ENCODE measurements at places on chromosomes 11 and 22.
A peak's percentile ranks its signal among the peaks of the same experiment; 100 is the strongest.

DNA sequence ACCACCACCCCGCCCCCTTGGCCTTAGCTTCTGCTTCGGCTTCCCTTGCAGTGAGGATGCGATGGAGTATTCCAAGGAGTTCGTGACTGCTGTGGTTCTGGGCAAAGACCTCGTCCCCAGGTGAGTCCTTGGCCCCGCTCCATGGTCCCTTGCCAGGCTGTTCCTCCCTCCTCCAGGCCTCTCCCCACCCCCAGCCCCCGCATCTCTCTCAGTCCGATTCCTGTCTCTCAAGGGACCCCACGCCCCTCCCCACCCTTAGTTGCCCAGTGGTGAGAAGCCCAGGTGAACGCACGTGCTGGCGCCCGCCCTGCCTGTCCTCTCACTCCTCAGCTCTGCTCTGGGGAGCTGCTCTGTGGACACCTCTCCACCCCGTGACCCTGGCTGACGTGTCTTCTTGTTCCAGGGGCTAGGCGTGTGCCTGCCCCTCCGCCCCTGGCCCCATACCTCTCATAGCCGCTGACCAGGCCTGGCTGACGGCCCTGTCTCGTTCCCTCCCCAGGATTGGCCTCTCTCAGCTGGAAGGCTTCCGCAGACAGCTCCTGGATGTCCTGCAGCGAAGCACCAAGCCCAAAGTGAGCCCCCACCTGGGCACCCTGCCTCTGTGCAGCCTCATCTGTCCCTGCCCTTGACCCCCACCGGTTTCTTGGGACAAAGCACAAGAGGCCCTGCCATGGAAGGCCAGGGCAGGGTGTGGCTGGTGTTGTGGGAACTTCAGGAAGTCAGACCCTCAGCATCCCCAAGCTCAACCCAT lies 14.6 kb upstream of the MYRF start:
- no peaks in the 10 kb centered on the region for H3K36me3 ChIP-seq
- peaks cover 5% of the 10 kb centered on the region for H3K4me1 ChIP-seq
- no peak overlapping the region for H3K27ac ChIP-seq
- no peak for DNase-seq
- no peak overlapping the region for H3K4me3 ChIP-seq

DNA sequence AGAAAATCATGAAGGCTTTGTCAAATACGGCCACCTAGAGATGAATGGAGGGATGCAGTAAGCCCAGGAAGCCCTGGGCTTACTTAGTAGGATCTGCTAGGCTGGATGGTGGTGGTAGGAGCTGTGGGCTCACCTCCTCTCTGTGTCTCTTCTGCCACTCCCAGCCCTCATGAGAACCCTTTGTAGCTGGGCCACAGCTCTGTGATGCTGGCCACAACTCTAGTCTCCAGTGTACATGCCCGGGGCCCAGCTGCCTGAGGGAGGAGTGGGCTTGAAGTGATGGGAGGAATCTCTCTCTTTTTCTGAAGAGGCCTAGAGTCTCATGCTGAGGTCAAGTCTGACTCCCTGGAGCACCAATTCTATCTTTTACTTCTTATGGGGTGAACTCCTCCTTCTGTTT lies 32.4 kb upstream of the SYT13 start:
- H3K27me3 ChIP-seq, result no peaks in the 10 kb centered on the region
- H3K36me3 ChIP-seq, result no peaks in the 10 kb centered on the region
- peaks cover 22% of the 10 kb centered on the region for H3K4me1 ChIP-seq
- H3K4me3 ChIP-seq, result no peak overlapping the region
- no peak overlapping the region for H3K27ac ChIP-seq

GRCh38 chr11:93543292-93543977 lies at the start of gene SMCO4:
Gene SMCO4 (minus strand): TSS chr11:93543391. CDS start chr11:93479189, 64,202 bp downstream.
- H3K4me3 ChIP-seq, result peak within 1 kb of the TSS; percentile 89
- no peaks in the 10 kb centered on the region for H3K36me3 ChIP-seq
- no peak for DNase-seq
- H3K4me1 ChIP-seq, result peaks cover 33% of the 10 kb centered on the region

- H3K36me3 ChIP-seq, result no peaks in the 10 kb centered on the region
- no peaks in the 10 kb centered on the region for H3K27me3 ChIP-seq
- no peak overlapping the region for H3K4me3 ChIP-seq
- no peak overlapping the region for H3K27ac ChIP-seq
Observed at GRCh38 chr11:70644343-70645060, 246.2 kb downstream of the CTTN start.

GRCh38 chr11:1641096-1641495 lies 11.5 kb downstream of the KRTAP5-5 start:
- no peaks in the 10 kb centered on the region for H3K36me3 ChIP-seq
- no peak overlapping the region for H3K27ac ChIP-seq
- H3K4me1 ChIP-seq, result no peaks in the 10 kb centered on the region
- no peak for DNase-seq
- H3K27me3 ChIP-seq, result no peaks in the 10 kb centered on the region

GRCh38 chr11:73710964-73711363 lies 49.9 kb downstream of the RAB6A start:
- DNase-seq, result no peak
- no peaks in the 10 kb centered on the region for H3K27me3 ChIP-seq
- H3K4me1 ChIP-seq, result no peaks in the 10 kb centered on the region
- H3K36me3 ChIP-seq, result peaks cover 18% of the 10 kb centered on the region
- H3K4me3 ChIP-seq, result no peak overlapping the region

- no peaks in the 10 kb centered on the region for H3K27me3 ChIP-seq
- H3K36me3 ChIP-seq, result no peaks in the 10 kb centered on the region
- no peak overlapping the region for H3K27ac ChIP-seq
- H3K4me3 ChIP-seq, result no peak overlapping the region
- no peaks in the 10 kb centered on the region for H3K4me1 ChIP-seq
Observed at GRCh38 chr11:128553662-128554362, 33.5 kb downstream of the ETS1 start.

DNA sequence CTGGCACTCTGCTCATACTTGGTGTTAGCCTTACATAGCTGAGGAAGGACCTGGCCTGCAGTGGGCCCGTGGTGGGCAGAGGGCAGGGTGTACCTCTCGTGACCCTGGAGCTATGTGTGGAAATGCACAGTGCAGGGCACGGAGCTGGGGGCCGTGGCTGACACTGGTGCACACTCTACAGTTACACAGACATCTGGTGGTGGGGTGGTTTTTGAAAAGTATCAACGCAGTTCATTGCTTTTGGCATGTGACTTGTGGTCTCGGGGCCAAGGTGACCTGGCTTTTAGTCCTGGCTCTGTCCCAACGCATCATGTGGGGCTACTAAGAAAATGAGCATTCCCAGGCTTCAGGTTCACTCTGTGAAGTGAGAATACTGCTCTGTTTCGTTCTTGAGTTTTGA lies 553.6 kb downstream of the NTM start:
- H3K27ac ChIP-seq, result no peak overlapping the region
- no peaks in the 10 kb centered on the region for H3K4me1 ChIP-seq
- H3K36me3 ChIP-seq, result no peaks in the 10 kb centered on the region
- H3K27me3 ChIP-seq, result no peaks in the 10 kb centered on the region

DNA sequence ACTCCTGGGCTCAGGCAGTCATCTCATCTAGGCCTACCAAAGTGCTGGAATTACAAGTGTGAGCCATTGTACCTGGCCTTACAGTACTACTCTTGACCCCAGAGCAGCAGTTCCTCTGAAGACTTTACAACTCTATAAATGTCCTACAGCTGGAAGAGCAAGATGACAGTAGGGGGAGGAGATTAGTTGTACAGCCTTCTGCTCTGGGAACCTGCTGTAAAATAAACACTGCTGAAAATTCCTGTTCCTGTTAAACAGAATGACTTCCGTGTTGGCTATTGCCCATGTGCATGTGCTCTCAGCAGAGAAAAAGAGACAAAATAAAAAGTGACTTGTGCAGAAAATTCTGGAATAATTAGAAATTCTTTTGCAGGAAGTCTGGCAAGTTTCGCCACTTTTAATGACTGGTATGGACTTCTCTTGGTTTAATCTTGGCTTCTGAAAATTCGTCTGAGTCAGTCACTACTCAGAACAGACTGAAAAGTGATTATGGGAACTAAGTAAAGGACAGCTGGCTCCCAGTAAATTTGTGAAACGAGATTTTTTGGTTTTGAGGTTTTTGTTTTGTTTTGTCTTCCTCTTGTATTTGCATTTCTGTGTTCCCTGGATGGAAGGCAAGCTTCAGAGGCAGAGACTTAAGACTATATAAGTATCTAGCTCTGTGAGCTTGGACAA lies 955.7 kb downstream of the DLG2 start:
- no peak for DNase-seq
- no peaks in the 10 kb centered on the region for H3K27me3 ChIP-seq
- H3K4me1 ChIP-seq, result no peaks in the 10 kb centered on the region
- no peaks in the 10 kb centered on the region for H3K36me3 ChIP-seq
- H3K27ac ChIP-seq, result no peak overlapping the region

- no peaks in the 10 kb centered on the region for H3K36me3 ChIP-seq
- no peak overlapping the region for H3K4me3 ChIP-seq
- DNase-seq, result no peak
Observed at GRCh38 chr11:19607656-19608360, 104.8 kb upstream of the NAV2 start.

- no peak overlapping the region for H3K27ac ChIP-seq
- H3K27me3 ChIP-seq, result no peaks in the 10 kb centered on the region
- no peaks in the 10 kb centered on the region for H3K36me3 ChIP-seq
- H3K4me3 ChIP-seq, result no peak overlapping the region
- no peak for DNase-seq
Observed at GRCh38 chr22:22058633-22059290, 76.2 kb upstream of the TOP3B start.

DNA sequence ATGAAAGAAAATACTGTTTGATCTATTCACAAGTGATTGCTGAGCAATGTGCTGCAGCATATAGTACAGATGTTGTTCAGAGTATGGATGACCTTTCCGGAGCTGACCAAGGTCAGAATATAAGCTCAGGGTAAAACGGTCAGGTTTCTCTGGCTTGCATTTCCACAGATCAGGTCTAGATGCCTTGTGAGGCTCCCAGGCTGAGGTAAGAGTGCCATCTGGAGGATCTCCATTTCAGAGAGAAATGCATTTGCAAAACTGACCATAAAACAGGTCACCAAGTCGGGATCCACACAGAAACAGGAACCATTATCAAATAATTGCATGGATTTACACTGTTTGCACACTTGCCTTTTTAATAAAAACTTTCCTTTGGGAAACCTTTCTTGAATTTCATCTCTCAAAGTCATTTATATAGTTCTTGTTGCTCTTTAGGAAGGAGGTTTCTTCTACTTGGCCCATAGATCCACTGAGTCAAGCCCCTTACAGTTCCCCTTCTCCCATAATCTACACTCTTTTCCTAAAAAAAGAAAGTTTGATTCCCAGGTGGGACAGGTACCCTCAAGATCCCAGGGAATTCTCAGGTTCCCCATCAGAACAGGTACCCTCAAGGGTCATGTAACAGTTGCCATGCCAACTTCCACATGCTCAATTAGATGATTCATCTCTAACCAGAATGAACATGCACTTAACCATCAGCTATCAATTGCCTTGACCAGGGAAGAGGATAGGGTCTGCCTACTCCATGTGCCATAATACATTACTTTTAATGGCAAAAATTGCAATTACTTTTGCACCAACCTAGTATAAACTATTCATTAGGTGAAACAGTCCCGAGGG lies 25.0 kb upstream of the TMPRSS5 start:
- no peaks in the 10 kb centered on the region for H3K27me3 ChIP-seq
- DNase-seq, result no peak
- H3K36me3 ChIP-seq, result no peaks in the 10 kb centered on the region
- no peak overlapping the region for H3K4me3 ChIP-seq
- no peak overlapping the region for H3K27ac ChIP-seq

DNA sequence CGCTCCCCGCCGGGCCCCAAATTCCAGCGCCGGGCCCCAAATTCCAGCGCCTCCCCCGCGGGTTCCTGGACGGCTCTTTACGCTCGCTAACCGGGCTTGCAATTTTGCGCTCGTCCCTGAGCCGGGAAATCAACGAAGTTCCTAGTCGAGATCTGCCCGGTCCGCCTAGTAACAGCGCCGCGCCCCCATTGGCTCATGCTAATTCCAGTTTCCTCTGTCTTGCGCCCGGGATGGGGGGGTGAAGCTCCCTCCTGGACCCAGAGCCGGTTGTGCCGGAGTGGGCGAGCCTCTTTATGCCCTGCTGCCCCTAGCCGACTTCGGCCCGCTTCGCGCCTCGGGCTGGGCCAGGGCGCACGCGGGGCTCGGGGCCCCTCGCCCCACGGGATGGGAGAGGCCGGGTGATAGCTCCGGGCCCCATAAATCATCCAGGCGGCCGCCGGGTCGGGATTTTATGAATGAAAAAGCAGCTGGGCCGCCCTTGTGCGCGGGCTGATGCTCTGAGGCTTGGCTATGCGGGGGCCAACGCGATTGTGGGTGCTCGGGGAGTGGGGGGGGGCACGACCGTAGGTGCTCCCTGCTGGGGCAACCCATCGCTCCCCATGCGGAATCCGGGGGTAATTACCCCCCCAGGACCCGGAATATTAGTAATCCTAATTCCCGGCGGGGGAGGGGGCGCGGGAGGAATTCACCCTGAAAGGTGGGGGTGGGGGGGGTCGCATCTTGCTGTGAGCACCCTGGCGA lies 1.8 kb upstream of the CCND1 start:
- no peaks in the 10 kb centered on the region for H3K27me3 ChIP-seq
- H3K4me3 ChIP-seq, result peak overlapping the region; percentile 97
- DNase-seq, result peak; percentile 76
- H3K27ac ChIP-seq, result peak overlapping the region; percentile 39
- peaks cover 39% of the 10 kb centered on the region for H3K4me1 ChIP-seq

GRCh38 chr11:78100676-78101472 lies 21.2 kb upstream of the NDUFC2 start:
- DNase-seq, result no peak
- no peaks in the 10 kb centered on the region for H3K4me1 ChIP-seq
- peaks cover 5% of the 10 kb centered on the region for H3K36me3 ChIP-seq
- no peaks in the 10 kb centered on the region for H3K27me3 ChIP-seq
- no peak overlapping the region for H3K4me3 ChIP-seq

DNA sequence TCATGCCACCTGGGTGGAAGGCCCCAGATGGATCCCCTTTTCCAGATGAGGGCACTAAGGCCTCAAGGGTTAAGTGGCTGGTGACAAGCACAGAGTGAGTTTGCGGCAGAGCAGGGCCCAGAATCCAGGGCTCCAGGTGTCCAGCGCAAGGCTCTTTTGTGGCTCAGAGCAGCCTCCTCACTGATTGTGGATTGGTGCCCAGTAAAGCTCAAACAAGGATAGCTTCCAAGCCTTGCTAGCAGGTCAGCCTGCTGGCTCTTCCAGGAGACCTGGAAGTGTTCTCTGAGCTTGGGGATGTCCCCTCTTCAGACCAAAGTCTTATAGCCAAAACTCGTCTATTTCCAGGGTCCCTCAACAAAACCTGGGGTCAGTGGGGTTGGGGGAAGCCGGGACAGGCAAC lies 167.6 kb upstream of the SYT13 start:
- no peak for DNase-seq
- peaks cover 17% of the 10 kb centered on the region for H3K4me1 ChIP-seq
- H3K4me3 ChIP-seq, result no peak overlapping the region
